ENCODE measurements at places on chromosomes 5 and 9.

GRCh38 chr5:78744951-78745534 lies 96.5 kb upstream of the LHFPL2 start:
- DNase-seq = no peak

DNA sequence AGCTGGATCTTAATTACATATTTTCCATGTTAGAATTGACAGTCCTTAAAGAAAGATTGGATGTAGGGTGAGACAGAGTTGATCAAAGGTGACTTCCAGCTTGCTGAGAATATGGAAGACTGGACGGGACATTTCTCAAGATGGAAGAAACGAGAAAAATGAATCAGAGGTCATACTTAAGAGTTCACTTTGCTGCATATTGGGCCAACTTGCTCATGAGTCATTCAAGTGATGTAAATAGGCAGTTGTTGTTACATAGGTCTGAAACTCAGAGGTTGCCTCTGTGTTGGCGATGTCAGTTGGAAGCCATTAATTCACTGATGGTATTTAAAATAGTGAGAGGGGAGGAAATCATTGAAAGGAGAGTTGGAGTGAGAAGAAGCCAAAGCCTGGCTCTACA lies 132.8 kb downstream of the CD180 start:
- DNase-seq = no peak

DNA sequence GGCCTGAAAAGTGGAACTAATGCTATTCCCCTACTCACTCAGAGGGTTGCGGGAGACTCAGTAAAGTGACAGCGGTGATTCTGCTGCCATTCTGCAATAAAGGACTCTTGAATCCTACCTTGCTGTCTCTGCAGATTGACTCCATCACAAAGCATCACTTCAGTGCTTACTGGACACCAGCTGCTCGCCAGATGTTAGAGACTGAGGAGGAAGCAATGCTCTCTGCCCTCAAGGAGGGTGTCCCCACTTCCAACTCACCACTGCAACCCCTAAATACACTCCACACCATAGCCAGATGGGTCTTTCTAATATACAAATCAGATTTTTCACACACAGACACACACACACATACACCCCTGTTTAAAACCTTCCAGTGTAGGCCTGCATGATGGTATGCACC lies 21.4 kb downstream of the TTLL11 start:
- DNase-seq = no peak

DNA sequence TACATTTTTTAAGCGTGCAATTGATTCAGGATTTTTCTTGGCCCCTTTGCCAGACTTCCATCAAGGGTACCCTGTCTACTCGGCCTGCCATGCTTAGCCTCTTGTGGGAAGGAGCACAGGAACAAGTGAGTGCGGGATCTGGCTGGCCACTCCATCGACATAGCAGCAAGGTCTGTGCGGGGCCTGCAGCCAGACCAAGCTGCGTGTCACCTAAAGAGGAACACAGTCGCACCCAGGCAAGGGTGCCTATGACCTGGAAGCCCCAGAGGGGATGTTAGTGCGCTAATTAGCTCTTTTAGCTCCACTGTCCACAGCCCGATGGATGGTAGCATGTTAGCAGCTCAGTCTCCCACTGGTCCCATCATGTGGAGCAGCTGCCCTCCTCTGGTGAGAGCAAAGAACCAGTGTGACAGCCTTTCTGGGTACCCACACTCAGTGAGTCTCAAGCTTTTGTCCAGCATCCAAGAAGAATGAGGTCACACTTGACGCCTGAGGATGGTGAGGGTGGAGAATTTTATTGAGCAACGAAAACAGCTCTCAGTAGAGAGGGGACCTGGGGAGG lies 38.7 kb downstream of the FTMT start:
- no peak for DNase-seq

DNA sequence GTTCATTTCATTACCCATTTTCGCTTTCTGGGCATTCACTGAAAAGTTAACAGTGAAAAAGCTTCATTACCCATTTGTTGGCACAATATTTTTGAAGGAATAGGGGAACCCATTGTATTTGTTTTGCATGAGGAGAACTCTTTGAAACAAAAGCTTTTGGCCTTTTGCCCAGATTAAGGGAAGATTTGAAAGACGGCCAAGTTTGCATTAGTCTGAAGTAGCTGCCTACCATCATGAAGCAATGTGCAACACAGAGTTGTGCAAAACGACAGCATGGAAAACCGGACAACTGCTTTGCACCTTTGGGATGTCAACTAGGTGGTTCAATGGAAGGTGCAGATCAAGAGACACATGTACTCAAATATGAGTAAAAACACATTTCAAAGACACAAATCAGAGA lies 84.9 kb downstream of the TRPM3 start:
- no peak for DNase-seq

GRCh38 chr9:90921969-90922368 lies 120.3 kb downstream of the SYK start:
- DNase-seq = no peak

DNA sequence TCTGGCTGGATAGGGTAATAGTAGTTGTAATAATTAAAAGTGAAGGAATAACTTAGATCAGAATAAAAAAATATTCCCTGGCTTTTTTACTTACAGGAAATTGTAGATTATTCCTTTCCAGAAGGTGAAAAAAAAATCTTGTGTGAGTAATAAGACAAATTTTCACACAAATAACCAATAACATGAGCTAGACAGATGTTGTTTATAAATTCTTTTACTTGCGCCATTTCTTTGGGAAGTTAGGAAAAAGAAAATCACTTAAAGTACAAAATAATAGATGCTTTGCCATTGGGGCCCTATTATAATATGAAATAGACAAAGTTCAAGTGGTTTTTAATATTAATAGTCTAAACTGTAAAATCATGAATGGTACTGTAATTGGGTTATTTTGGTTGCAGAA lies 204.1 kb downstream of the ARRDC3 start:
- no peak for DNase-seq

DNA sequence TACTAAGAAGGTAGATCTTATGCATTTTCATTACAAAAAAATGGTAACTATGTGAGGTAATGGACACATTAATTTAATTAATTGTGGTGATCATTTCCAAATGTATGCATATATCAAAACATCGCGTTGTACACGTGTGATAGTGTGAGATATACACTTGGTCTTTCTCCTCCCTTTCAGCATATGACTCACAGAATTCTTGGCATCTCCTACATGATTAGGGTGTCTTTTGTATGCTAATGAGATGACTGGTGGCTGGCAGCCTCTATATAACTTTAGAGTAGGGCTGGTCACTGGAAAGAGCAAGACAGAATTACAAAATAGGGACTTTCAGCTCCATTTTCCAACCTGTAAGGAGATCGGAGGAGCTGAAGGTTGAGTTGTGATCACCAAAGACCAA lies 1167.6 kb downstream of the CDH12 start:
- no peak for DNase-seq

- no peak for DNase-seq
Observed at GRCh38 chr9:121252104-121252851, 15.7 kb upstream of the GSN start.

DNA sequence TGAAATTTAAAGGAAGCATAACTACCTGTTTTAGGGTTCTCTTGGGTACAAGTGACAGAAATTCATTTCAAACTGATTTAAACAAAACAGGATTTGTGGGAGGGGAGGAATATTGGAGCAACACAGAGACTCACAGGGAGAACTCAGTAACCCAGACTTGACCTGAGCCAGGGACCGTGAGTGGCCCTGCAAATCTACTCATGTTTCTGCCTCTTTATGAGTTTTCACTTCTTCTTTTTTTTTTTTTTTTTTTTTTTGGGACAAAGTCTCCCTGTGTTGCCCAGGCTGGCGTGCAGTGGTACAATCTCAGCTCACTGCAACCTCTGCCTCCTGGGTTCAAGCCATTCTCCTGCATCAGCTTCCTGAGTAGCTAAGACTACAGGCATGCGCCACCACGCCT lies 405.6 kb upstream of the ZNF608 start:
- DNase-seq = no peak

DNA sequence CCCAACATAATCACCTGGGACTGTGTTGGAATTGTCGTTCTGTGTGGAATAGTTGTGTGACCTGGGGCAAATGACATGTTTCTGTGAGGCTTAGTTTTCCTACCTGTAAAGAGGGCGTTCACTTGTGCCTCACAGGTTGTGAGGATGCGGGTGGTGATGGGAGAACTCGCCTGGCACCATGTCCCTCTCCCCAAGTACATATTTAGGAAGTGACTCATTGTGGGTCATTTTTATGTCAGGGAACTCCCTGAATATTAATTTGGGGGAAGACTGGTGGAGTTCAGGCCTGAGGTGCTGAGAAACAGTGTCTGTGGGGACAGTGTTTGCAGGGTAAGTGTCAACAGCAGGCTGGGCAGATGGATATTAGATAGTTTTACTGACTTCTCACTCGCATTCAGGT lies 144.7 kb downstream of the KDM4C start:
- no peak for DNase-seq

DNA sequence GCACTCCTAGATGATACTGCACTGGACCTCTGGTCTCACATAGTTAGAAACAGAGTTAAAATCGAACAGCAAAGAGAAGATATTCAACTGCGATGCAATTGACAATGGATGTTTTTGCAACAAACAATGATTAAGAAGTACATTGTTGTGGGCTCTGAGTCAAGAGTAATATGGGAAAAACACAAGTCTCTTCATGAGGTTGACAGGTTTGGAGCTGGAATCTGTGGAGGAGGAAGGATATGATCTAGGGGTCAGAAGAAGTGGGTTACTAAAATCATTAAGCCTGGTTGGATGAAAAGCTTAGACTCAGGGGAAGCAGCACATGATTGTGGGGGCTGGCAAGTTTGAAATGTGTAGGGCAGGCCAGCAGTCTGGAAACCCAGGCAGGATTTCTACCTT lies 53.1 kb downstream of the PDCD1LG2 start:
- DNase-seq = no peak

GRCh38 chr9:75185585-75186170 lies 97.4 kb downstream of the OSTF1 start:
- peak; percentile 33 for DNase-seq

DNA sequence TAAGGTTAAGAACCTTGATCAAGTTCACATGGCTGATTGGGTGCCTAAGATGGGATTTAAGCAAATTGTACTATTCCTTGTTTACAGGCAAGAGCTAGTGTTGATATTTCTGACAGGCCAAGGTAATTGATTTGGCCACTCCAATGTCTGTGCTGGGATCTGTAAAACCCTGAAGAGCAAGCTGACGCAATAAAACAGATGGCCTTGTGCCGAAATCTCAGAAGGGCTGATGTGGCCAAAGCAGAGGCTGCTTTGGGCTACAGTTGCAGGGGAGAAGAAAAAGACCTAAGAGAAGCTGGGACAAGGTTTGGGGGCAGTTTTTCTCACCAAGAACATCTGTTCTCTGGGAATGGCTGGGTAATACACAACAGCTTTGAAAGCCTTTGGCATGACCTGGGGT lies 463.2 kb upstream of the ZNF608 start:
- DNase-seq = no peak

GRCh38 chr5:103211576-103212561 lies 46.7 kb upstream of the MACIR start:
- no peak for DNase-seq

Data from T-helper 9 cell (primary cell).